ENCODE measurements at places on chromosomes 7 and 10.

- peak; percentile 61 for DNase-seq
Observed at GRCh38 chr7:26490640-26491624, 199.3 kb downstream of the SNX10 start.

DNA sequence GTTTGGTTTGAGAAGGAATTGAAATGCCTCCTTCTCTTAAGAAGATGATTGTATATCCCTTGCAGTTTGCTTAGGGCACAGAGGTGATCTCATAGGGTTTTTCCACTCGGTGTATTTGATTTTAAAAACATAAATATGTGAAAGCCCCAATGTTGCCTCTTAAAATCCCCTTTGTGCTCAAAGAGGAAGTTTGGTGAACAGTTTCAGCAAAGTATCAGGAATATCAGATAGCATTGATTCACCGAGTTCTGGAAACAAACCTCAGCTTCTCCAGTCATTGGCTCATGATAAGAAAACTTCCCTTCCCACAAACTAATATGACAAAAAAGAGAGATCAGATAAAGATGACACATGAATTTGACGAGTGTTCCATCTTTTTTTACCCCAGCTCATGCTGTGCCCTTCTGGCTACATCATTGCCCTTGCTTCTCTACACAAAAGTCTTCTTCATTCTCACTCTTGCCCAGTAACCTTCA, 20.1 kb upstream of the SMNDC1 start:
- no peak for DNase-seq

GRCh38 chr10:18140957-18141845, 977 bp downstream of the CACNB2 start:
- DNase-seq = no peak

DNA sequence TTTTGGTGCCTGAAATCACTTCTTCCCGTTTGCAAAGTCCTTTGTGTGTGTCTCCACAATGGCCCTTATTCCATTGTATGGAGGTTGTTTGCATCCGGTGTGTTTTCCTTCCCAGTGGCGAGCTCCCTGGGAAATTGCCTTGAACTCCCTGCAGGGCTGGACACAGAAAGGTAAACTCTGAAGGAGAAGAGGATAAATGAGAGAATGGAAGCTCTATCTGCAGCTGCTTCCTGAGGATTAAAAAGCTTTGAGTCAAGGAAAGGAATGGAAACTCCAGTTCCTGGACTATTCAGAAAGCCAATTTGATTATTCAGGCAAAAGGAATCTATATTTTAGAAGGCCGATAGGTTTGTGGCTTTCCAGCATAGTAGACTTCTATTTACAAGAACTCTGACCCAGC, 4.4 kb upstream of the GRK5 start:
- DNase-seq = no peak

GRCh38 chr10:129846991-129847391, 117.1 kb downstream of the EBF3 start:
- DNase-seq = no peak

DNA sequence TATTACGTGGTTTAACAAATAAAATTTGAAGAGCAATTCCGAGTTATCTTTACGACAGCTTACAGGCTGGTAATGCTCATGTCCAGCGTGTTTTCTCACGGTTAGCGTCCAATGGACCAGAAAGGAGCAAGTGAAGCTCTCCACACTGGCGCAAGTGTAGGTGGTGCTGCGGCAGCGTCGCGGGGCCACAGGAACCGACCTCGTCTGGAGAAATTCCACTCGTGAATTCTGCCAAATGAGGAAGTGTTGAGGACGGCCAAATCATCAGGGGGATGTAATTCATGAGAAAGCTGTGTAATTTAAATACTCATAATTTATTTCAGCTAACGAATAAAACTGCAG, 350 bp upstream of the ZNF37A start:
- DNase-seq = no peak

DNA sequence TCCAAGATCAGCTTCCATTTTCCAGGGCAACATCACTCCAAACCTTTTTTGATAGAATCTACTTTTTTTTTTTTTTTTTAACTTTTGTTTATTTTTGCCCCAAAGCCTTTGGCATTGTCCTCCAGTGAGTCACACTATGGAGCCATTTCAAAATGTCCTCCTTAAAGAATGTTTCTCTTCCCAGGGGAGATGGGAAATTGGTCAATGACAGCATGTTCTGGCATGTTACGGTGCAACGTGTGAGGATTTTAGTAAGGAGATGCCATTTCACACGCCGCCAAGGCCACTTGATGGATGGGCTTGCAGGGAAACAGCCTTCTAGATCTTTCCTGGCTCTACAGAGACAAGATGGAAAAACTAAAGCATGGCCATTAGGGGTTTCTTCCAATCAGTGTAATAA, 30.7 kb upstream of the TRIL start:
- no peak for DNase-seq

DNA sequence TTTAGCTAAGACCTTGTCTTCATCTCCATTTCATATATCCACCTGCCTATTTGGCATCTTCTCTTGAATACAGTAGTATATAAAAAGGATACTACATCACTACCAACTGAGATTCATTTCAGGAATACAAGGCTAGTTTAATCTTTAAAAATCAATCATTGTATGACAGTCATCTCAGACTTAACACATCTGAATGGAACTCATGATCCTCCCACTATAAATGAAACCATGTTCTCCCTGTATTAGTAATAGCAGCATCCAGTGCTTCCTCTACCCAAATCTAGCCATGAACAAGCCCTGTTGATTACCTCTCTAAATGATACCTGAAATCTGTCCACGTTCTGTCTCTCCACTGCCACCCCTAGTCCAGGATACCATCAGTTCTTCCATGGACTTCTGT, 196.2 kb downstream of the CDK14 start:
- DNase-seq = no peak

- DNase-seq = no peak
Observed at GRCh38 chr7:50212016-50212325, 92.5 kb upstream of the IKZF1 start.

DNA sequence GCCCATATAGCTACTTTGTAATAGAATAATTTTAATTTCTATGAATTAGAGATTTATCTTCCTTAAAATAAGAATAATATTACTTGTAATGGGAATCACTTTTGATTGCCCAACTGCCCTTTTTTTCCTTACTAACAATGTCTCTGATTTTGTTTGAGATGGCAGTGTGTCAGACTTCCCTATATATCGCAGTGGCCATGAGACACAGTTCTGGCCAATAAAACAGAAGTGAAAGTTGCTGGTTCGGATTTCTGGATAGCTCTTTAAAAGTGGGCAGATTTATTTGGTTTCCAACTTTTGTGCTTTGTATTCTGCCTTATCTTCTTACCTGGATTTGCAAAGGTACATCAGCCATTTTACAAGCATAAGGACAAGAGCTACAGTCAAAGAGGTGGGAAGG, 170.2 kb downstream of the PPP1R17 start:
- DNase-seq = no peak

DNA sequence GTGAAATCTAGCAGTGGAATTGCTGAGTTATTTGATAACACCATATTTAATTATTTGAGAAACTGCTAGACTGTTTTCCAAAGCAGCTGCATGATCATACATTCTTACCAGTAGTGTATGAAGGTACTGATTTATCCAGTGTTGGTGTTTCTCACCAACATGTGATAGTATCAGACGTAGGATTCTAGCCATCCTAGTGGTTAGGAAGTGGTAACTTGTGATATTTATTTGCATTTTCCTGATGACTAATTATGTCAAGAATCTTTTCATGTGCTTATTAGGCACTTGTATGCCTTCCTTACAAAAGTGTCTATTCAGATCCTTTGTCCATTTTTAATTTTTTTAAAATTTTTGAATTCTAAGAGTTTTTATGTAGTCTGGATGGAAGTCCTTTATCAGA, 54.2 kb upstream of the PLXDC2 start:
- DNase-seq = no peak

- DNase-seq = no peak
Observed at GRCh38 chr7:28958235-28958979, at the start of gene TRIL. Gene TRIL, minus strand, starts transcription at chr7:28958330. Its CDS starts 284 bp downstream, at chr7:28958046.

- no peak for DNase-seq
Observed at GRCh38 chr7:114740095-114740494, 181.8 kb upstream of the MDFIC start.

GRCh38 chr10:114010316-114010715, 33.4 kb upstream of the ADRB1 start:
- DNase-seq = no peak

DNA sequence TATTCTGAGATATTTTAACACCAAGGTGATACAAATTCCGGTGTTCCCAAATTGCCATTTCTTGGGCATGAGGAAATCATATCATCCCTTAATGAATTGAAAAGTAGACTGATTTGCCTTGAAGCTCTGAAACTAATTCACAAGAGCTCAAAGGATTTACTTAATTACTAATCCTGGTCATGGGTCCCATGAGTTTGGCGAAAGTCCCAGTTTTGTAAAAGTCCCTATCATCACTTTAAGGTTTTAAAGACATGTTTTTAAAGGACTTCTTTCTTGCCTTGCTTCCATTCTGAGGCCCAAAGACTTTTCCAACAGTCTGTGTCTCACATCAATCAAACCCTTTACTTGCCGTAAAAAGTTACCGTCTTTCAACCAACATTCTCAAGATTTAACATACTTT, 377.9 kb downstream of the DNAJB9 start:
- no peak for DNase-seq

DNA sequence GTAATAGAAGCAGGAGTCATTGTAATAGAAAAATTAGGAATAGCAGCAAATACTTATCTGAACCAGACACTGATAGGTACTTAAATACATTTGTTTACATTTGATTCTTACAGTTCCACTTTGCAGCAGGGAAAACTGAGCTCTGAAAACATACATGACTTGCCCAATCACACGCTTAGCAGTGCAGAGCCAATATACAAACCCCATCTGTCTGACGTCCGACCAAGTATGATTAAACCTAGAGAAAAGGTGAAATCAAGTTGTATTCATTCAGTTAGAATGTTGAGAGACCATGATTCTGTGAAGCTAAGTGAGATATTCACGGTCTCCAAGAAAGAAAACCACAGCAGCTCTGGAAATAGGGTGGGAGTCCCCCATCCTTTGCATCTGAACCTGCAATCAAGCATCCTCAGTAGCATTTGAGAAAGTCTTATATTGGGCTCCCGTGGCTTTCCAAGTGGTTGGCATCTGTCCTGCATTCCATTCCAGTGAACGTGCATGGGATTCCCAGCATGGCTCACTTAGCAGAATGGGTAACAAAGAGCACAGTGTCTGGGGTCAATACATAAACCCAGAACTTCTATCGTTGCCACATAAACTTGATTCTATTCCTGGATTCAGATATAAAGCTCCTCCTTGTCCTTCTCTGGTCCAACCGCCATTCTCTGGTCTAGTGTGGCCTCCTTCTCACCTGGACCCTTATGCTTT, 148.7 kb upstream of the RSU1 start:
- peak; percentile 77 for DNase-seq

DNA sequence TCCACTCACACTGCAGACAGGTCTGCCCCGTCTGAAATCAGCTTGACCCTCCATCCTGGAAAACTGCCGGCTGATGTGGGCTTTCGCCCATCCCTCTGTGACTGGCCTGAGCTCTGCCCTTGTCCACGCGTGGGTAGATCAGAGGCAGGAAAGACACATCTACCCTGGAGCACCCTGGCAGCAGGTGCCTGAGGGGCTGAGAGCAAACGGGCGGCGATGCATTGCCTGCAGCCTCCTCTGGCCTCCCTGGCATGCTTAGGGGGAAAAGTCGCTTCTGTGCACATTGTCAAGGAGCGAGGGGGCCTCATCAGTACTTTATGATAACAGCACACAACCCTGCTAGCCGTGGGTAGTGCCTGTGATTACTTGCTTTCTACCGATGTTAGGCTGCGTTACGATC, 109.4 kb downstream of the ADARB2 start:
- no peak for DNase-seq

GRCh38 chr10:45379891-45380540, 6.0 kb downstream of the ALOX5 start:
- DNase-seq = no peak

- DNase-seq = no peak
Observed at GRCh38 chr10:11713186-11713743, 28.9 kb upstream of the ECHDC3 start.

GRCh38 chr10:10685566-10685965, 332.1 kb upstream of the CELF2 start:
- DNase-seq = no peak

DNA sequence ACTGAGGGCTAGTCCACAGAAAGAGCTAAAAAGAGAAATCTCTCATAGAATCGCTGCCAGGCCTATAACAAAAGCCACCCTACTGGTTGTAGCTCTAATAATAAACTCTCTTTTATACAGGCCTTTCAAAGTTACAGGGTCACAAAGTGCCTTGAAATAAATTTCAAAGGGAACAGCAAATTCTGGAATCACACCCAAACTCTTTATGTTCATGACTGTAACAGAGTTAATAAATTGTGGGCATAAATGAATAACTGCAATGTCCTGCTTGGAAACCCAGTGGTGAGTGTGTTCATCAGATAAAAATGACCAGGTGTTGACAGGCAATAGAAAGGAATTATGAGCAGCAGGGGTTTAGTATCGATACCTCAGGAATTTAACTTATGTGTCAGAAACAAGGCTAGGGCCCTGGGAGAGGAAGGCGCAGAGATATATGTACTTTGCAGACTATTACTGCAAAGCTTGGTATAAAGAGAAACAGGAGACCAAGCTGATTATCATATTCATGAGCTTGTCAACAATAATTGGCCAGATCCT, 9.3 kb downstream of the CDC14C start:
- DNase-seq = peak; percentile 10

DNA sequence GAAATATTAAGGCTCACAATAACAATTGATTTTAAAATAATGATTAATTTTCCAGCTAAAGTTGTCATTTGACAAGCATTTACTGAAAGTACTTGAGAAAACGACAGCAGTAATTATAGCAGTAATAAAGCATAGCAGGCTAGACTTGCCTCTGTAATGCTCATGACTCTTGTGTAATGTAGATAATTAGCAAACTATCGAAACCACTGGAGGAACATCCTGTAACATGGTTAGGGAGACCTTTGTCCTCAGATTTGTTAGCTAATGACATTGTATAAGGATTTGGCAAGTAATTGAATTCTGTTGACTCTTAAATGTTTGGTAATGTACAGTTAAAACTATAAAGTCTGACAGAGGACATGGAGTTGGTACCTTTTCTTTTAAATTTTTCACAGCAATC, 24.8 kb downstream of the ARL4A start:
- DNase-seq = no peak

DNA sequence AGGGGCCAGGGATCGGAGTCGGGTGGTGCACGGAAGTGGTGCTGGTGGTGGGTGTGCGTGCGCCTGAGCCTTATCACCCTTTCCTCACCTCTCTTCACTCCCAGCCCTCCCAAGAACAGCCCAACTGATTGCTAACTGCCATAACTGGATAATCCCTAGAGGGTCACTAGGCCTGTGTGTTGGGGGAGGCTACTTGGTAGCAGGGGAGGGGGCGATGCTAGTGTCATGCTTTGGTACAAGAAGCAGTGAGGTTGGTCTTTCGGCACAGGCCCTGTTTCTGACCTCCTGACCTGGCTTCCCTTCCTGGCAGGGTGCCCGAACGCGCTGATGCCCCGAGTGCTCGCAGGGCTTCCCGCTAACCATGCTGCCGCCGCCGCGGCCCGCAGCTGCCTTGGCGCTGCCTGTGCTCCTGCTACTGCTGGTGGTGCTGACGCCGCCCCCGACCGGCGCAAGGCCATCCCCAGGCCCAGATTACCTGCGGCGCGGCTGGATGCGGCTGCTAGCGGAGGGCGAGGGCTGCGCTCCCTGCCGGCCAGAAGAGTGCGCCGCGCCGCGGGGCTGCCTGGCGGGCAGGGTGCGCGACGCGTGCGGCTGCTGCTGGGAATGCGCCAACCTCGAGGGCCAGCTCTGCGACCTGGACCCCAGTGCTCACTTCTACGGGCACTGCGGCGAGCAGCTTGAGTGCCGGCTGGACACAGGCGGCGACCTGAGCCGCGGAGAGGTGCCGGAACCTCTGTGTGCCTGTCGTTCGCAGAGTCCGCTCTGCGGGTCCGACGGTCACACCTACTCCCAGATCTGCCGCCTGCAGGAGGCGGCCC, 652 bp downstream of the KAZALD1 start:
- peak; percentile 66 for DNase-seq

All from Calu3 (cell line).